Natural killer cell treated with Interleukin-12 subunit alpha and Interleukin-12 subunit beta and Interleukin-15 and Interleukin-18, amount 100 ng/mL, for 72 hours (primary cell): ENCODE measurements at places on chromosomes 7 and 10. TPM values are rescaled to one million over a fixed set of nuclear protein-coding genes. Genes with fewer than 3 reads are reported as not detected.

GRCh38 chr7:49483142-49483541 lies 290.3 kb upstream of the VWC2 start:
- H3K36me3 ChIP-seq: no peaks in the 10 kb centered on the region
- no peak overlapping the region for H3K4me3 ChIP-seq
- no peak for DNase-seq
- H3K27ac ChIP-seq: no peak overlapping the region

- H3K36me3 ChIP-seq: no peaks in the 10 kb centered on the region
- H3K4me3 ChIP-seq: no peak overlapping the region
- H3K4me1 ChIP-seq: no peaks in the 10 kb centered on the region
- no peak for DNase-seq
- no peaks in the 10 kb centered on the region for H3K27me3 ChIP-seq
- H3K27ac ChIP-seq: no peak overlapping the region
These were observed 151.6 kb downstream of the MALRD1 start for GRCh38 chr10:19200211-19200610.

DNA sequence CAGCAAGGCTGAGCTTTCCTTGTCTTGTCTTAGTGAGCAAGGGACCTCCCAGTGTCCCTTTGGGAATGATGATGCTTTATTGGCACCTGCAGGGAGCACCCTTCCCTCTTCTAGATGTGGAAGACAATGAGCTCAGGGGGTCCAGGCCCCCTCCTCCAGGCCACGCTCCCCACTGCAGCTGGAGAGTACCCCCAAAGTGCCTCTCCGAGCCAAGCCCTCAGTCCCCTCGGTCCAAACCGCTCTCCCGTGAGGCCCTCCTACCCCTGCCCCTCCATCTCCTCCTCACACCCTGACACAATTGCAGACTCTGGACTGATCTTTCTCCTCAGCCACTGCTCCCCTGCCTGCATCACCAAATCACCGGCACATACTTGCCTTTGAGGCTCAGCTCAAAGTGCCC lies 16.7 kb downstream of the RBP3 start:
- no peaks in the 10 kb centered on the region for H3K36me3 ChIP-seq
- no peak overlapping the region for H3K27ac ChIP-seq
- no peaks in the 10 kb centered on the region for H3K4me1 ChIP-seq
- H3K4me3 ChIP-seq: no peak overlapping the region
- DNase-seq: peak; percentile 40

- H3K4me1 ChIP-seq: no peaks in the 10 kb centered on the region
- H3K27ac ChIP-seq: no peak overlapping the region
- H3K4me3 ChIP-seq: no peak overlapping the region
- H3K36me3 ChIP-seq: no peaks in the 10 kb centered on the region
- no peak for DNase-seq
These were observed 326.3 kb downstream of the ABCA13 start for GRCh38 chr7:48497521-48497920.

GRCh38 chr7:46853451-46853850 lies 728.5 kb downstream of the TNS3 start:
- no peaks in the 10 kb centered on the region for H3K36me3 ChIP-seq
- H3K4me1 ChIP-seq: no peaks in the 10 kb centered on the region
- no peaks in the 10 kb centered on the region for H3K27me3 ChIP-seq
- no peak overlapping the region for H3K4me3 ChIP-seq
- no peak overlapping the region for H3K27ac ChIP-seq

Gene HOXA4
- not detected for total RNA-seq

DNA sequence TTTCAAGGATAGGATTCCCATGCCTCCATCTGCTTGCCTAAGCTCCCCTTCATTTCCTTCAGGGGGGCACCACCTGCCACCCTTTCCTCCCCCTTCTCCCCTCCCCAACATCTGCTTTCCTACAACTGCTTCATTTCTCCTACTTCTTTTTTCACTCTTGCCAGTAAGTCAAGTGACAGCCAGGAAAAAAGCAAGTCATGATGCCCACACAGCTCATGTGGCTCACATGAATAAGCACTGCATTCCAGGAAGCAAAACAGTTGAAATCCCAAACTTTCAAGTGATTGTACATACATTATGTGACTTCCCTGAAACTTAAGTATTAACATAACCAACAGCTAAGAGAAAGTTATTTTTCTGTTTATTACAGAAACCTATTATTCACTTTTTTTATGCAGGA lies 78.6 kb downstream of the TNS3 start:
- DNase-seq: no peak
- H3K4me3 ChIP-seq: no peak overlapping the region
- no peak overlapping the region for H3K27ac ChIP-seq
- no peaks in the 10 kb centered on the region for H3K36me3 ChIP-seq

Gene MUC12
- total RNA-seq: not detected

Gene PTF1A
- total RNA-seq: not detected

DNA sequence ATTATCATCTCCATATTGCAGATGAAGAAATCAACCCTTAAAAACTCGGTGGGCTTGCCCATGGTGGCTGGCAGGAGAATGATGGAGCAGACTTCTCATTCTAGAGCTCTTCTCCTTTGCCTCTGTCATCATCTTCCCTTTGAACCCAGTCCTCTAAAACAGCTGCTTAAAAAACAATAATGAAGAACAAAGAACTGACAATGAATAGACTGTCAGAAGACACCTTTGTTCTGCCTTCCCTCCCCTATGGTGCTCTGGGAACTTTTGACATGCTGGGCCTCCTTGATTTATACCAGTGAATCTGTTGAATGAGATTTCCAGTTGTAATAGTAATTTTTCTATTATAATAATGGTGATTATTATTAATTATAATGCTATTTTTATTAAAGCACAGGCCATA lies 103.0 kb downstream of the SORCS3 start:
- H3K27ac ChIP-seq: no peak overlapping the region
- no peaks in the 10 kb centered on the region for H3K36me3 ChIP-seq
- H3K27me3 ChIP-seq: peaks cover 14% of the 10 kb centered on the region
- no peaks in the 10 kb centered on the region for H3K4me1 ChIP-seq
- no peak overlapping the region for H3K4me3 ChIP-seq

DNA sequence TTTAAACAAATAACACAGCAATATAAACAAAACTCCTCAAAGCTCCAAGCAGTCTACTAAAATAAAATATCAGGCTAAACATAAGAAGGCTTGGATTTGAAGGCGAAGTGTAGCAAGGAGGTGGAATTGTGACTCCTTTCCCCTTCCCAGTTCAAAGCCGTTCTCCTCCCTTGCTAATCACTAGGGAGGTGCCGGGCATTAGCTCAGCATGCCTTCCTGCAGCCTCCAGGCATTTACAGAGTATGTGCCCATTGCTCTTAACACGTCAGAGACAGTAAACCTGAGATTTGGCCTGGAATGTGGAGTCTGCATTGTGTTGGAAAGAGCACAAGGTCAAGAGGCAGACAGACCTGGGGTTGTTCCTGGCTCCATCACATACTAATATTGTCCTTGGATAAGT lies 15.6 kb downstream of the CNNM1 start:
- H3K4me1 ChIP-seq: no peaks in the 10 kb centered on the region
- DNase-seq: no peak
- H3K27ac ChIP-seq: no peak overlapping the region
- H3K36me3 ChIP-seq: no peaks in the 10 kb centered on the region
- H3K27me3 ChIP-seq: peaks cover 12% of the 10 kb centered on the region

- no peak overlapping the region for H3K4me3 ChIP-seq
- H3K4me1 ChIP-seq: no peaks in the 10 kb centered on the region
- no peak overlapping the region for H3K27ac ChIP-seq
- H3K27me3 ChIP-seq: peaks cover 3% of the 10 kb centered on the region
These were observed 118.4 kb upstream of the PDLIM1 start for GRCh38 chr10:95408983-95409873.

DNA sequence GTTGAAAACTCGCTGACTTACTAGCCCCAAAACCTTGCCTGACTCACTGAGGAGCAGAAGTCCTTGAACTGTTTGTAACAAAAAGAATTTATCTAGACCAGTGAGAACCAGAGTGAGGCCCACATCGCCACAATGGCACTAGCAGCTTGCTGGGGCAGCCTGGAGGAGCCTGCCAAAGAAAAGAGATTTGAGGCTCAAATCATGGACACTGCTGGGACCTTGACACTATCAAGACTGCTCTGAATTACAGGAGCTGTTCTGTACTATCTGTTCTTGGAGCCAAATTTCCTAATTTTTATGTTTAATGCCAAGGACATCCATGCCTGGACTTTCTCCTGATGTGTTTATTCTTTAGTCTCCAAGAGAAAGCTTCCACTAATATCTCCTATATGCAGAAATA lies 82.0 kb upstream of the JCAD start:
- no peaks in the 10 kb centered on the region for H3K36me3 ChIP-seq
- H3K27ac ChIP-seq: no peak overlapping the region
- no peaks in the 10 kb centered on the region for H3K4me1 ChIP-seq
- H3K4me3 ChIP-seq: no peak overlapping the region
- peaks cover 3% of the 10 kb centered on the region for H3K27me3 ChIP-seq
- no peak for DNase-seq

DNA sequence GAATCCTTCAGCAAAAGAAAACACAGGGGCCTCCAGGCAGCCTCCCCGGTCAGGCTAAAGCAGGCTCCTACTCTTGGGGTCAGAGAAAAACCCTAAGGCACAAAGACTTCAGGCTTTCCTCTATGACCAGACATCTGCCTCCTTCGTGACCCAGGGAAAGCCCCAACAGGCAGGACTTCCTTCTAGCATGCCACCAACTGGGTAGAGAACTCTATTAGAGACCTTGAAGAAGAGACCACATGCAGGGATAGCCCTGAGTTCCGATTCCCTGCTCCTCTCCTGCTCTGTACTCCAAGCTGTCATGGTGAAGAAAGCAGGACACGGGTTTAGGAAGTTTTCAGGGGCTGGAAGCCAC lies 1.3 kb downstream of the TRPV6 start:
- no peak overlapping the region for H3K27ac ChIP-seq
- no peak overlapping the region for H3K4me3 ChIP-seq
- H3K27me3 ChIP-seq: peaks cover 8% of the 10 kb centered on the region
- DNase-seq: no peak
- H3K36me3 ChIP-seq: no peaks in the 10 kb centered on the region
- no peaks in the 10 kb centered on the region for H3K4me1 ChIP-seq

Gene TMEM176A
- total RNA-seq: 0.64 TPM
